ENCODE measurements at places on chromosomes 6 and 20. TPM values are rescaled to one million over a fixed set of nuclear protein-coding genes. Genes with fewer than 3 reads are reported as not detected.

DNA sequence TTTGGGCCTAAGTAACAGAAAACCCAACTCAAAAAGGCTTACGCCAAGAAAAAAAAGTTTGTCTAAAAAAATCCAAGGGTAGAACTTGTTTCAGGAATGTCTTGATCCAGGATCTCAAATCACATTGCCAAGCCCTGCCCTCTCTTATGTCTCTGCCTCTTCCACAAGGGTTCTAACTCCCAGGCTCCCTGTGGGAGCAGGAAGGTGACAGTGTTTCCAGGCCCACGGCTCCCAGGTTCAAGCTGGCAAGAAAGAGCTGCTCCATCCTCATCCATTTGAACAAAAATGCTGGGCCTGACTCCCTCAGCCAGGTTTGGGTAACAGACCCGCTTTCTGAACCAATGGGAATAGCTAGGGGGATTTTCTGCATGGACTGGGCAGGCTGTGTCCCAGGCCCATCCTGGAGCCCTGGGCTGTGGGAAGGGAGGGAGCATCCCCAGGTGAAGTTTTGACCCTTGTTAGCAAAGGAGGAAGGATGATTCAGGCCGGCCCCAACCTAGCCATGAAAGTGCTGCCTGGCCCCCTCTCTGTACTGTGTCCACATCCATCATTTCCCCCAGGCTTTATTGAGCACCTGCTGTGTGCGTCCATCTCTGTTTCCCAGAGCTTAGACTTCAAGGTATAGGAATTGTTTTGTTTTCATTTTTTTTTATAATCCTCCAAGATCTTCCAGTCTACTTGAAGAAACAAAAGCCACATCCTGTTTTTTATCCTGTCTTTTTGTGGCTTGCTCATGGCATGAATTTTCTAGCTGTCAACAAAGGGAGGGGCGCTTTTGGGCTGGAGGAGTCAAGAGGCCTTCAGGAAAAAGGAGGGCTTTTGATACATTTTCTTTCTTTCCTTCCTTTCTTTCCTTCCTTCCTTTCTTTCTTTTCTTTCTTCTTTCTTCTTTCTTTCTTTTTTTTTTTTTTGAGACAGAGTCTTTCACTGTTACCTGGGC is 159.8 kb downstream of the TFAP2C start:
- no peak overlapping the region for H3K27ac ChIP-seq
- H3K27me3 ChIP-seq: no peaks in the 10 kb centered on the region
- H3K4me1 ChIP-seq: no peaks in the 10 kb centered on the region

GRCh38 chr6:44096612-44097011 is 30.6 kb downstream of the MRPL14 start:
- H3K4me1 ChIP-seq: peaks cover 2% of the 10 kb centered on the region
- no peak overlapping the region for H3K27ac ChIP-seq
- H3K36me3 ChIP-seq: no peaks in the 10 kb centered on the region
- H3K4me3 ChIP-seq: no peak overlapping the region
- DNase-seq: peak; percentile 73
- H3K27me3 ChIP-seq: no peaks in the 10 kb centered on the region

- no peaks in the 10 kb centered on the region for H3K36me3 ChIP-seq
- H3K27me3 ChIP-seq: no peaks in the 10 kb centered on the region
- no peaks in the 10 kb centered on the region for H3K4me1 ChIP-seq
- no peak overlapping the region for H3K4me3 ChIP-seq
- DNase-seq: no peak
- H3K27ac ChIP-seq: no peak overlapping the region
These were observed 440.8 kb downstream of the UTRN start for GRCh38 chr6:144725736-144726522.

- no peaks in the 10 kb centered on the region for H3K27me3 ChIP-seq
- H3K4me1 ChIP-seq: no peaks in the 10 kb centered on the region
- no peak for DNase-seq
- no peak overlapping the region for H3K4me3 ChIP-seq
- H3K36me3 ChIP-seq: no peaks in the 10 kb centered on the region
These were observed 207.4 kb upstream of the RAB32 start for GRCh38 chr6:146336191-146336590.

DNA sequence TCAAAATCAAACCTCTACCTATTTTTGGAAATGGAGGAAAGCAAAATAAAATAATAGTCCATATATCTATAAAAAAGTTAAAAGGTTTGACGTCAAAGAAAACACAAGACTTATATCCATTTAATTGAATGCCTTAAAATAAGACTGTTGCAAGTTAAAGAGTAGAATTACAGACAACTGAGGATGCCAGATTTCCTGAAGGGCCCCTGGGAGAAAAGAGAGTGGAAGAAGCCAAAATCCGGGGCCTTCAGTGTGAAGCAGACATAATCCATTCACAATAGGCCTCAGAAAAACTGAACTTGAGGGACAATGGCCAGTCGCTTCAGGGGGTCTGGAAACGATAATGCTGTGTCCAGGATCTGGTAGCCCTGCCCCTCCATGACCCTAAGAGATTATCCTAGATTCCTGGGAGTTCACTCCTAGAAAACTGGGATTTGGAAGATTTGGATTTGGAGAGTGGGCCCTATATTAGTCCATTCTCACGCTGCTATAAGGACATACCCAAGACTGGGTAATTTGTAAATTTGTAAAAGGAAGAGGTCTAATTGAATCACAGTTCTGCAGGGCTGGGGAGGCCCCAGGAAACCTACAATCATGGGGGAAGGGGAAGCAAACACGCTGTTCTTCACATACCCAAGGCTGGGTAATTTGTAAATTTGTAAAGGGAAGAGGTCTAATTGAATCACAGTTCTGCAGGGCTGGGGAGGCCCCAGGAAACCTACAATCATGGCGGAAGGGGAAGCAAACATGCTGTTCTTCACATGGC is 94.0 kb upstream of the SLC2A12 start:
- H3K4me3 ChIP-seq: no peak overlapping the region
- H3K36me3 ChIP-seq: no peaks in the 10 kb centered on the region
- H3K4me1 ChIP-seq: peaks cover 2% of the 10 kb centered on the region
- DNase-seq: no peak

DNA sequence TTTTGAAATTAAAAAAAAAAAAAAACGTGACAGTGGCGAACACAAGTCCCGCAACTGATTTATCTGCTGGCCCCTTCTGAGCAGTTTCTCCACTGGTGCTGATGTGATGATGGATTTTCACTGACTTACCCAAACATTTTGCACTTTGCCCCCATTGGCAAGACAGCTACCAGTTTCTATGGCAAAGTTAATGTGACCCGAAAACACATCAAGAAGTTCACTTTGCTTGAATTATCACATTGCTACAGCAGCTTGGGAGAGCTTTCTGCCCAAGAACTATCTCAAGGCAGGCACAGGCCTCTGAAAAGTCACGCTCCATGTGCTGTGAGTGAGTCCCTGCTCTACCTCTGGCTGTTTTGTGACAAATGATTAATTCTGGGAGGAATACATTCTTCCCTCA is 127.9 kb upstream of the EDN1 start:
- H3K27ac ChIP-seq: no peak overlapping the region
- H3K4me3 ChIP-seq: no peak overlapping the region
- no peaks in the 10 kb centered on the region for H3K27me3 ChIP-seq
- peaks cover 2% of the 10 kb centered on the region for H3K4me1 ChIP-seq

- no peak overlapping the region for H3K27ac ChIP-seq
- no peaks in the 10 kb centered on the region for H3K36me3 ChIP-seq
- H3K4me1 ChIP-seq: no peaks in the 10 kb centered on the region
- H3K4me3 ChIP-seq: no peak overlapping the region
- no peaks in the 10 kb centered on the region for H3K27me3 ChIP-seq
These were observed 169.8 kb downstream of the BACH2 start for GRCh38 chr6:90126839-90127238.

- no peak overlapping the region for H3K4me3 ChIP-seq
- H3K27ac ChIP-seq: no peak overlapping the region
- no peaks in the 10 kb centered on the region for H3K36me3 ChIP-seq
- no peaks in the 10 kb centered on the region for H3K27me3 ChIP-seq
- H3K4me1 ChIP-seq: no peaks in the 10 kb centered on the region
- DNase-seq: peak; percentile 25
These were observed 47.7 kb downstream of the BANF2 start for GRCh38 chr20:17747431-17747846.

Gene RIPPLY2
- not detected for total RNA-seq

Gene DAAM2
- 20.6 TPM for total RNA-seq
